ENCODE measurements at places on chromosomes 1 and 21.
A peak's percentile ranks its signal among the peaks of the same experiment; 100 is the strongest.

DNA sequence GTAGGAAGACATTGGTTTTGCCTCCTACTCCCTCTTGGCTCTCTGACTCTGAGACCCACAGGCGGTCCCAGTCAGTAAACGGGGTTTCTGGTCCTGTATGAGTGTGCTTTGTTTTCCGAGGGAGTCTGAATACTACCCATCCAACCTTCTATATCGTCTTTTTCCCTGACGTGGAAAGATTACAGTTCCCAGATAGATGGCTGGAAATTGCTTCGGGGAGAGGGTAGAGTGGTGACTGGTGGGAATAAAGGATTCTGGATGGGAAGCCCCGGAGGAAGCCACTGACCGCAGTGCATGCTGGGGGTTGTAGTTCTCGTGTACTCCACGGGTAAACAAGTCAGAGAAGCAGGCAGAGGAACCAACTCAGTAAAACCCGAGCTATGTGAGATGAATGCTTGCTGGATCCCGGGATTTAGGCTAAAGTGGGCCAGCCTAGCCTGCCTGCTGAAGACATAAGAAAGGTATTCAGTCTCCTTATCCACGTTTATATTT lies 66.2 kb upstream of the IRF2BP2 start:
- peak; percentile 81 for DNase-seq

DNA sequence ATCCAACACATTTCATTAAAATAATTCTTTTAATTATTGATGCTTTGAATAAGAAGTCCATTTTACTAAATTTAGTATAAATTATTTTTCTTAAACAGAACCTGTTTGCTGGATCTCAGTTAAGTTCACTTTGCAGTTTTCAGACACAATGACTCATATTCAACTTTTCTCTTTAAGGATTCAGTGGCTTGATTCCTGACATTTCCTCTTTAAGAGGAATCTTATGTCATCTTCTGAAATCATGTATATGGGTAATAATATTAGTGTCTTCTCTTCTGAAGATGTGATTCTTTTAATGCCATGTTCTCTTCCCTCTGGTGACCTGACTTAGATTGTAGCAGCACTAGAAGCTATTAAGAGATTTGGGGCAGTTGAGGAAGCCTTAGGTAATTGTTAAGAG lies 12.6 kb downstream of the CREG1 start:
- no peak for DNase-seq

DNA sequence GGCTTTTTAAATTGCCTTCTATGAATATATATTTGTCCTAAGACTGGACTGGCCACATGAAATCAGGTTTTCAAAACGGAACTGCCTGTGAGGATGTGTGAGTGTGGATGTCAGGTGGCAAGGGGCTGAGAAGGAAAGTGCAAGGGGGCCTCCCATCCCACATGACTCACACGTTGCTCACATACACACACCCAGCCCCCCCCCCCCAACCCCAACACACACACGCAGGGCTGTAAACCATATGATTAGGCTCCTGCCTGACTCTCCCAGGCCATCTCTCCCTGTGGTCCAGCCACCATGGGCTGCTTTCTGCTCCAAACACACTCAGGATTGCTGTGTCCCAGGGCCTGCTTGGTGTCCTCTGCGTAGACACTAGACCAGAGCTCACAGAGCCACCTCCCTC lies 22.4 kb downstream of the DEGS1 start:
- DNase-seq: no peak

- no peak for DNase-seq
Observed at GRCh38 chr1:101241485-101242225, 4.8 kb downstream of the S1PR1 start.

- no peak for DNase-seq
Observed at GRCh38 chr1:228440761-228441500, 24.3 kb upstream of the TRIM17 start.

- DNase-seq: no peak
Observed at GRCh38 chr21:35855484-35855883, 204.8 kb downstream of the SETD4 start.

GRCh38 chr1:151993084-151993733 lies 450 bp downstream of the S100A10 start:
- DNase-seq: no peak

DNA sequence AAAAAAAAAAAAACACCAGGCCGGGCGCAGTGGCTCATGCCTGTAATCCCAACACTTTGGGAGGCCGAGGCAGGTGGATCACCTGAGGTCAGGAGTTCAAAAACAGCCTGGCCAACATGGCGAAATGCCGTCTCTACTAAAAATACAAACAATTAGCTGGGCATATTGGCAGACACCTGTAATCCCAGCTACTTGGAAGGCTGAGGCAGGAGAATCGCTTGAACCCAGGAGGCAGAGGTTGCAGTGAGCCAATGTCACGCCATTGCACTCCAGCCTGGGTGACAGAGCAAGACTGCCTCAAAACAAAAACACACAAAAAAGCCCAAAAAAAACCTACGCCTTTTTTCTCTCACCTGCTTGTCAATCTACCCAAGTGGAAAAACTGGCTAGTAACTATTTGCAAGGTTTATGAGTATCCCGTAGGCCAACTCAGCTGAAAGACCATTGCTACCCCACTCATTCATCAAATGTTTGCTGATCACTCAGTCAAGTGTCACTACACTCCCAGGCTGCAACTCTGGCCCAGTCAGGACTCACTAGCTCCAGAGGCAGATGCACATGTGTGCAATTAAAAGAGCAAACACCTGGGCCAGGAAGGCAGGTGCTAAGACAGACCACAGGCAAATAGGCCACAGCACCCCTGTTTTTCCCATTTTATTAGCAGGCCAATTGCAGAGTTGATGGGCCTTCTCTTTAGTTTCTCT lies 2.0 kb downstream of the CSRP1 start:
- DNase-seq: no peak

Measured in anterior cingulate cortex (tissue), 58 donors.